Stimulated activated CD4-positive, alpha-beta T cell treated with anti-CD3 and anti-CD28 coated beads, Interleukin-1b, Interleukin-23, amount 100 ng/mL, for 4 hours (primary cell): ENCODE measurements at places on chromosomes 13 and 19.
A peak's percentile ranks its signal among the peaks of the same experiment; 100 is the strongest.

DNA sequence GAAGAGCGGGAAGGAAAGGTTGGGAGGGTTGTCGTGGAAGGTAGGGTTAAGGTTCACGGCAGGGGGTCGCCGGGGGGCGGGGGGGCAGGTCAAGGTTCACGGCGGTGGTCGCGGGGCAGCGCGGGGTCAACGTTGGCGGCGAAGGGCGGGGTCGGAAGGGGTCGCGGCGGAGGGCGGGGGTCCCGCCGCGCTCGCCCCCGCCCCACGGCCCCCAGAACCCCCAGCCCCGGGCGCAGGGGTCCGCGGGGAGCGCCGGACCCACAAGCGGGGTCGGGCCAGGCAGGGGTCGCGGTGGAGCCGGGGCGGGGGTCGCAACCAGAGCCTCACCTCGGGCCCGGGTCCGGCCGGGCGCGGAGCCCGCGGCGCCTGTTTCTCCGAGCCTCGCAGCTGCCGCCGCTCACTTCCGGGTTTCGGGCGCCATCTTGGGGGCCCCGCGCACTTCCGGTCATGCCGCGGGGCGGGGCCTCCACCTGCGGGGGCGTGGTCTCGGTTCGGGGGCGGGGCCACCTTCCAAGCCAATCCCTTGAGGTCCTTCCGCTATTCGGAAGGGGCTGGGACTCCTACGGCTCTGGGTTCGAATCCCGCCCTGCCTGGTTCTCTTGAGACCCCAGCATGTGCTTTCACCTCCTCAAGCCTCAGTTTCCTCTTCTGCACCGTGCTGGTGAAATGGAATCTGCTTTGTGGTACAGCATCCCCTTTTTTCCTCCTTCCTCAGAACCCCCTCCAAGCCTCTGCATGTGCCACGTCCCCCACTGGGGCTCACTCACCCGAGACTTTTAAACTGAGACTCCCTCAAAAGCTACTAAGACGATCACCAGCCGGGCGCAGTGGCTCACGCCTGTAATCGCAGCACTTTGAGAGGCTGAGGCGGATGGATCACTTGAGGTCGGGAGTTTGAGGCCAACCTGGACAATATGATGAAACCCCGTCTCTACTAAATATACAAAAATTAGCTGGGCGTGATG is at the start of gene SBNO2:
SBNO2 (minus strand) TSS at position 424 of the 965 bp plus-strand sequence. CDS start 19,992 bp downstream, outside the sequence.
- peak; percentile 93 for DNase-seq

DNA sequence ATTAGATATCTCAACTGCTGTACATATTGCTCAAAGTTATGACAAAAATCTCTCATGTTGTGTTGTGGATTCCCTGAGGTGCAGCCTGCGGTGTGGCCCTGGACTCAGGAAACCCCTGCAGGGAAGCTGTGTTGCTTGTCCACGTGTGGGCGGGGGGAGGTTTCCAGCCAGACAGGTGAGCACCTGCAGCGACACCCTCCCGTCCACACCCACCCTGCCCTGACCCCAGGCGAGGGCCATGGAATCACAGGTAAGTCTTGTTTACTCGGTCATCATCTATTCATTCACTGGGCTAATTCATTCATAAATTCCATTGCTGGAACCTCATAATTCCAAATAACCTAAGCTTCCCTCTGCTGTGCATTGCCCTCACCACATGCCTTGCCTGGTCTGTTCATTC is 14.1 kb downstream of the PLPP2 start:
- no peak for DNase-seq

GRCh38 chr13:113454936-113455335 is 1.6 kb upstream of the ADPRHL1 start:
- no peak for DNase-seq

DNA sequence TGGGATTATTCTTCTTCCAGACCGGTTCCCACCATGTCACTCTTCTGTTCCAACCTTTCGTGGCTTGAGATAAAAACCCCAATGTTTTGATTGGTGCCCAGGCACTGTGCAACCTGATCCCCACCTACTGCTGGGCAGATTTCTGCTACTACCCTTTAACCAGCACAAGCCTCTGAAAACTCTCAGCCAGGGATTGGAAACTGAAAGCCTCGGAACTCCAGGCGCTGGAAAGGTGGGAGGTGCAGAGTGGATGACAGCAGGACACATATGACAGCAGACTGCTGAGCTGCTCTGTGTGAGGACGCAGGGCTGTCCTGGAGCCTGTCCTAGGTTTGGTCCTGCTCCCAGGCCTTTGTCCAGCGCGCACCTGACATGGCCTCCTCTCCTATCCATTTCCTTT is 68.5 kb upstream of the GTF3A start:
- no peak for DNase-seq

DNA sequence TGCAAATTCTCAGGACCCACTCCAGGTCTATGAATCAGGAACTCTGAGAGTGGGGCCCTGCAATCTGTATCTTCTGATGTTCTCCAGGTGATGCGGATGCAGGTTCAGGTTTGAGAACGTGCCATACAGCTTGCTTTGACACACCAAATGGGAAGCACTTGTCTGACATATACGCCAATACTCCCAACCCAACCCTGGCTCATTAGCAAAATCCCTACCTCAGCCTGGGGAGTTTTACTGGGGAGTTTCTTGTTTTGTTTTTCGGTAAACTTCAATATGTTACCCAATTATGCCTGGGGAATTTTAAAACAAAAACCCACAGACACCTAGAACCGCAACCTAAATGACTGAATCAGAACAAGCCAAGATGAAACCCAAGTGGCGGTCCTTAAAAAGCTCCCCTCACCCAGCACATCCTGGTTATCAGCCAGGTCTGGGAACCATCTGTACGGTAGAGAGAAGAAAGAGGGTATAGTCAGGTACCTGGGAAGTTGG is 41.2 kb downstream of the ABCC4 start:
- DNase-seq: no peak

- no peak for DNase-seq
Observed at GRCh38 chr19:11050323-11051114, 38.7 kb upstream of the LDLR start.

- DNase-seq: no peak
Observed at GRCh38 chr13:112955271-112955937, 13.6 kb upstream of the MCF2L start.

DNA sequence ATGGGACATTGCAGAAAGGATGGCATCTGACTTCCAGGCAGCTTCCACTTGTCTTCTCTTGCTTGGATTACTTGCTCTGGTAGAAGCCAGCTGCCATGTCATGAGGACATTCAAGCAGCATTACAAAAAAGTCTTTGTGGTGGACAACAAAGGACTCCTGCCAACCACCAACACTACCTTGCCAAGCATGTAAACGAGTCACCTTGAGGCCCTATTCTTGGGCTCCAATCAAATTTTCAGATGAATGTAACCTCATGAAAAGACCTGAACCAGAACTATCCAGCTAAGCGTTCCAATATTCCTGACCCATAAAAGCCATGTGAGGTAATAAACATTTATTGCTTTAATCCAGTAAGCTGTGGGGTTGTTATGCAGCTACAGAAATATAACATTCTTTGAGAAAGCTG is 12.5 kb downstream of the PROSER1 start:
- DNase-seq: no peak

GRCh38 chr19:6588508-6589345 is 2.2 kb downstream of the CD70 start:
- peak; percentile 32 for DNase-seq

DNA sequence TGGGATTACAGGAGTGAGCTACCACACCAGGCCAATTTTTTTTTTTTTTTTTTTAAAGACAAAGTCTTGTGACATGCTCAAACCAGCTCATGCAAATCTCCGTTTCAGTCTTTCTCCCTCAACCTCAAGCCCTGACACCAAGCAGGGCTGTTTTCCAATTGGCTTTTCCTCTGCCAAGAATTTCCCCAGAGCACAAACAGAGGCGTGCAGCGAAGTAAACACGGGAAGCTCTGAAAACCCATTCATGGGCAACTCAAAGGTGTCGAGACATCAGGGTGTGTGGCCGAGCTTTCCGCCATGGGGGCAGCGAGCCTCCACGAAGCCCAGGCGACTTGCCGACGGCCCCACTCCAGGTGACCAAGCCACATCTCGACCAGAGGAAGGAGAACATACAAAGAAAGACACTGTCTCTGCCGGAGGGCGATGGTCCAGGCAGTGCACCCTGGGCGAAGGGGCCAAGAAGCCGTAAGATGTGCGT is 70.0 kb downstream of the INSR start:
- DNase-seq: no peak

DNA sequence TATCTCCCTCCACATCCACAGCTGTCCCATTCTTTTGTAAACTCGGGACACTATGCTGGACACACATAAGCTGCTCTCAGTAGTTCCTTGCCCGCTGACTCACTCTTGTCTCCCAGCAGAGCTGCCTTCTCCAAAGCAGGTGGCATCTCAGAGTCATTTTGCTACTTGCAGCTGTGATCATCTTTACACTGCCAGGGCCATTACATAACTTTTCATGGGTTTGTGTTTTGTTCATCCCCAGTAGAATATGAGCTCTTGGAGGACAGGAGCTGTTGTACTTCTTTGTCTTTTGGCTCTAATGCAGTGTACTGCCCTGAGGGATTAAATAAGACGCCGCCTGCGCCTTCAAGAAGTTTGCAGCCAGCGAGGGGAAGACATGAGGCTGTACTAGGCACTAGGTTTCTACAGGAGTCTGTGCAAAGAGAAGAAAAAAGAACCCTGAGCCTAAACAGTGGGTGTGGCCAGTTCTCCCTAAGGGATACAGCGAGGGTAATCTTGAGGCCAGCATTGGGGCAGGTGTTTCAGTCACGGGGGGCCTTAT is 40.8 kb upstream of the GPR183 start:
- DNase-seq: no peak

DNA sequence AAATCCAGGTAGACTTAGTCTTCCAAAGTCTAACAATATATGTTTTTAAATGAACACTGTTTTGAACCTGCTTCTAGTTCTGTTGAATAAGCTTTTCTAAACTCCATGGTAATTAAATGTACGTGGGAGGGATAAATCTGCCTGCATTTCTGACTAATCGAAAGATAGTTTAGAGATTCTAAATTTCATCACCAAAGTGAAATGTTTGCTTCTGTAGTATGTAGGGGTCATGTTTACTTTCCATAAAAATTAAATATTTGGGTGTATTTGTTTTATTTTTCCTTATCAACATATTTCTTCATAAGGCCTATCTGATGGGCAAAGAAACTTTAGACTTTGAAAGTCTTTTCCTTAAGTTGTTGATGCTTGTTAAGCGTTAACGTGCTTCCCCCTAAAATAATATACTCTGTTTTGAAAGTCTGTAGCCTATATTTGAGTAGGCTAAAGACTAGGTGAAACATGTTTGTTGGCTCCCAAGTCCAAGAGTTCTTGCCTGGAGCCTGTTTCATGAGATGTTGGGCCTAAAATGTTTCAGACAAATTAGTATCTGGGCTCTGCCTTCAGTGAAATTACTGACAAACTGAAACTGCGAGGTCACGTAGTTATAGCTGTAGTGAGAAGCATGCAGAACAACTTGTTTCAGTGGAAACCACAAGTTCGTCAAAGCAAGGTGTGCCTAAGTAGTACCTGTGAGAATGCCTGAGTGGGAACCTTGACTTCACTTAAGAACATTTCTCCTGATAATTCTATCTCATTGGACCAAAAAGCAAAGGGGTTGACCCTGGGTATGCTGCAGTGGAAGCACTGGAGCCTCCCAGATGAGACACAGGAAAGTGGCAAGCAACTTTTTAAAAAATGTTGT is 126.2 kb downstream of the LMO7 start:
- DNase-seq: no peak

- no peak for DNase-seq
Observed at GRCh38 chr13:51728972-51729371, 75.0 kb downstream of the DHRS12 start.

DNA sequence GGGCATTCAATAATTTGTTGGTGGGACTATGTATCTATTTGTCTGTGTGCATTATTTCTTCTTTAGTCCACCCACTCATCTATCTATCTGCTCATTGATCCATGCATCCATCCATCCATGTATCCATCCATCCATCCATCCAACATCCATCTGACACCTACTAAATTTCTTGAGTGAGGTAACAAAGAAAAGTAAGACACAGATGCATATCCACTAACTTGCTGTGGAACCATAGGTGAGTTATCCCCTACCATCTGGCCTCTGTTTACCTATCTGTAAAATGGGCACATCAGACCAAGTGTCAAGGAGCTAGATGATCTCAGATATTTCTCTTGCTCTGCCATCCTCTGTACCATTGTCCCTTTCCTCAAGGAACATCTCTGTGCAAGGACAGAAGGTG is 54.7 kb downstream of the ZNF536 start:
- no peak for DNase-seq

DNA sequence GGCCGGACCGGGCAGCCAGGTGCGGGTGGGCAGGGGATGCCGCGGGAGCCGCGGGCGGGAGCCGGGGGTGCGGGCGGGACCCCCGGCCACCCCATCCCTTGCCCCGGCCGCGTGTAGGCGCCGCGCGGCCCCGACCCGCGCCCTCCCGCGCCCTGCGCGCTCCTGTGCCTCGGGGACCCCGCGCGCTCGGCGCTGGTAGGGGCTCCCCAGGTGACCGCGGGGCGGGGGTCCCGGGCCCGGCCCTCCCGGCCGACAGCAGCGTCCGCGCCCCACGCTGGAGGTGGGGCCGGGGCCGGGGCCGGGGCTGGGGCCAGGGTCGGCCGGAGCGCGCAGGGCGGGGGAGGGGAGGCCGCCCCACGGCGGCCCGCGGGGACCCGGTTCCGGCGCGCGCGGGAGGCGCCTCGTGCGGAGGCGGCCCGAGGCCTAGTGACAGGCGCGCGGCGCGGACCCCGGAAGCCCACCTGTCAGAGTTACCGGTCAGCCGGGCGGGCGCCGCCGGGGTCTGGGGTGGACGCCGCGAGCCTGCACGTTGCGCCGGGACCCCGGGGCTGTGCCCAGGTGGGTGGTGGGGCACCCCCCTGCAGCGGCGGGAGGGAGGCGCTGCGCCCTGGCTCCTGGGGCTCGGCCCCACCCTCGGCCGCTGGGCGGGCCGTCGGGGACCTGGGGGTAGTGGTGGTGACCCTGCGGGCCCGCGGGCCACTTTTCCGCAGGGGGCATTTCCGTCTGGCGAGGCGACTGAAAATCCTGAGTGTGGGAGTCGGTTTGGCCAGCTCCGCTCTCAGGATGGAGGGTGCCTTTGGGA is 518 bp downstream of the TFDP1 start:
- DNase-seq: peak; percentile 35

DNA sequence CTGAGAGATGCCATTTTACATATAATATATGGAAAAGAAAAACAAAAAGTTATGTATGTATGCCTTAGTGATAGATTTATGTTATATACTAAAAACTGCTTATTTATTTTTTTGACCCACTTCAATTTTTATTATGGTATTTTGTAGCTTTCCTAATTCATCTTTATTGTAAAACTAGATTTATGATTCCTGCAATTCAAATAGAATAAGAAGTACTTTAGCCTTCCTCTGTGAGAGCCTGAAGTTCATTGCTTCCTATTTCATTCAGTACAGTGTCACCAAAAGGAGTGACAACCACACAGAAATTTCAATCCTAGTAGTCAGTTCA is 158.1 kb downstream of the RGCC start:
- DNase-seq: no peak

DNA sequence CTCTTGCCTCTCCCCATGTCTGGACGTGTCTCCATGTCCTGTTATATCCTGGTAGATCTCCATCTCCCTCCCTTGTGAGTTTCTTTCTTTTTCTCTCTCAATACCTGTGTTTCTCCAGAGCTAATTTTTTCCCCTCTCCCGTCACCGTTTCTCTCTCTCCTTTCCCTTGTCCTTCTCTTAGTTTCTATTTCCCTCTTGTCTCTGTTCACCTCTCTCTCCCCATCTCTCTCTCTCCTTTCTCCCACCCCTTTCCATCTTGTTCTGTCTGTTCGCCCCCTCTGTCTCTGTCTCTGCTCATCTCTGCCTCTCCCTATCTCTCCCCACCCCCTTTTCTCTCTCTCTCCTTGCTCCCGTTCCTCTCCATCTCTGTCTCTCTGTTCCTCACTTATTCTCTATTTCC is 13.0 kb downstream of the SLC8A2 start:
- DNase-seq: no peak

GRCh38 chr19:57002710-57003109 is 117.1 kb upstream of the USP29 start:
- DNase-seq: no peak
